ENCODE measurements at places on chromosomes 7 and 10.

DNA sequence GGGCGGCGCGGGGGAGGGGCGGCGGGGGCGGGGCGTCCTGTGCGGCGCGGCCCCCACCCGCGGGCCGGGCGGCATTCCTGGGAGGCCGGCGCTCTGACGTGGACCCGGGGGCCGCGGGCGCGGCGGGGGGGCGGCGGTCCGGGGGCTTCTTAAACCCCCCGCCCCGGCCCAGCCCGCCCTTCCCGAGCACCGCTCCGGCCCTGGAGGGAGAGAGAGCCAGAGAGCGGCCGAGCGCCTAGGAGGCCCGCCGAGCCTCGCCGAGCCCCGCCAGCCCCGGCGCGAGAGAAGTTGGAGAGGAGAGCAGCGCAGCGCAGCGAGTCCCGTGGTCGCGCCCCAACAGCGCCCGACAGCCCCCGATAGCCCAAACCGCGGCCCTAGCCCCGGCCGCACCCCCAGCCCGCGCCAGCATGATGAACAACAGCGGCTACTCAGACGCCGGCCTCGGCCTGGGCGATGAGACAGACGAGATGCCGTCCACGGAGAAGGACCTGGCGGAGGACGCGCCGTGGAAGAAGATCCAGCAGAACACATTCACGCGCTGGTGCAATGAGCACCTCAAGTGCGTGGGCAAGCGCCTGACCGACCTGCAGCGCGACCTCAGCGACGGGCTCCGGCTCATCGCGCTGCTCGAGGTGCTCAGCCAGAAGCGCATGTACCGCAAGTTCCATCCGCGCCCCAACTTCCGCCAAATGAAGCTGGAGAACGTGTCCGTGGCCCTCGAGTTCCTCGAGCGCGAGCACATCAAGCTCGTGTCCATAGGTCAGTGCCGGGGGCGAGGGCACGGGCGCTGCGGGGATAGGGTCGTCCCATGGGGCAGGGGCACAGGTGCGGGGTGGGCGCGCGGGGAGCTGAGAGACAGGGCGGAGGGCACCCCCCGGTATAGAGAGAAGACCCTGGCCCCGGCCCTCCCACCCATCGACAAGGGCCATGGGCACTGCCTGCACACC, at the start of gene FLNC:
TSS of gene FLNC (plus strand) at position 176 of the 947 bp plus-strand sequence. CDS start at position 408, 232 bp downstream.
- DNase-seq, result peak; percentile 62

GRCh38 chr7:92402920-92403759, 44.1 kb upstream of the GATAD1 start:
- no peak for DNase-seq

DNA sequence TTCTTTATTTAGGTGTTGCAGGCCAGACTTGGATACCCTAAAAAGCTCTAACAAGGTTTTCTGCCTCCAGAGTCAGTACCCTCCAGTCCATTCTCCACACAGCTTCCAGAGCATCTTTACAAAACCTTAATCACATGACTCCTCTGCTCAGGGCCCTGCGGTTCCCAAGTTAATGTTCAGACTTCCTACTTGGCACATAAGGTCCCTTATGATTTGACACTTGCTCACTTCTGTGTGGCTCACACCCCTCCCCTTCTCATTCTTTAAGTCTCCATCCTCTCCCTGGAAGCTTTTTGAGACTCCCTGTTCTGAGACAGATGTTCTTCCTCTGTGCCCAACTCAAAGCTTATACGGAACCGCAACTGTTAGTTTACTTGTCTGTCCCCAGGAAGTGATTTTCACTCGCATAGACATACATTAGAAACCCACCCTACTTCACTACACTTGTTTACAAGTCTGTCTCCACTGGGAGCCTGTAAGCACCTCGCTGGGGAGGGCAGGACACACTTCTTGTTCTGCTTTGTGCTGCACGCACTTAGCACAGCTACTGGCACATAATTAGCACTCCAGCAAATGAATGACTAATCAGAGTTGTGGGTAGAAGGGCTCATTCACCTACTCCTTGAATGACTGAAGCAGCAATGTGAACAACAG, 154.3 kb upstream of the LAMB4 start:
- no peak for DNase-seq

DNA sequence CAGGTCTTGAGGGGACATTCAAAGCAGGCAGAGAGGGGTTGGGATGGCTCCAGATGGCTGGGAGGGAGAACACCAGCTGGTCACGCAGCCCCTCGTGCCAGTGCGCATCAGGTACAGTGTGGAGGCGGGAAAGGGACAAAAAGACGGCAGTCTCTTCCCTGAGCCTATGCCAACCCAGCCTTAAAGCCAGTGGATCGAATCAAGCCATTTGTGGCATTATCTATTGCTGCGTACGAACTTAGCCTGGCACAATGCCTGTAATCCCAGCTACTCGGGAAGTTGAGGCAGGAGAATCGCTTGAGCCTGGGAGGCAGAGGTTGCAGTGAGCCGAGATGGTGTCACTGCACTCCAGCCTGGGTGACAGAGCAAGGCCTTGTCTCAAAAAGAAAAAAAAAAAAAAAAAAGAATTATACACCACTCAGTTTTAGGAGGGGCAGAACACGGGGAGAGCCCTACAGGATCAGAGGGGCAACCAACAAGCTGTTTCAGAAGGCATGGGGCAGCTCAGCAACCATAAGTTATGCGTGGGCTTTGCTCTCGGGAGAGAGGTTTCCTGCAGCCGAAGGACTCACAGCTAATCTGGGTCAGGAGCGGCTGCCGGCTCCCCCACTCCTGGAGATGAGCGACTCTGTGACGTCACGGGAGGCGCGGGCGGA, 356 bp upstream of the NDUFB2 start:
- DNase-seq, result peak; percentile 77

- no peak for DNase-seq
These were observed 33.6 kb downstream of the DYNC1I1 start for GRCh38 chr7:95805909-95806308.

GRCh38 chr7:46207931-46208634, 287.0 kb upstream of the IGFBP3 start:
- DNase-seq, result no peak

DNA sequence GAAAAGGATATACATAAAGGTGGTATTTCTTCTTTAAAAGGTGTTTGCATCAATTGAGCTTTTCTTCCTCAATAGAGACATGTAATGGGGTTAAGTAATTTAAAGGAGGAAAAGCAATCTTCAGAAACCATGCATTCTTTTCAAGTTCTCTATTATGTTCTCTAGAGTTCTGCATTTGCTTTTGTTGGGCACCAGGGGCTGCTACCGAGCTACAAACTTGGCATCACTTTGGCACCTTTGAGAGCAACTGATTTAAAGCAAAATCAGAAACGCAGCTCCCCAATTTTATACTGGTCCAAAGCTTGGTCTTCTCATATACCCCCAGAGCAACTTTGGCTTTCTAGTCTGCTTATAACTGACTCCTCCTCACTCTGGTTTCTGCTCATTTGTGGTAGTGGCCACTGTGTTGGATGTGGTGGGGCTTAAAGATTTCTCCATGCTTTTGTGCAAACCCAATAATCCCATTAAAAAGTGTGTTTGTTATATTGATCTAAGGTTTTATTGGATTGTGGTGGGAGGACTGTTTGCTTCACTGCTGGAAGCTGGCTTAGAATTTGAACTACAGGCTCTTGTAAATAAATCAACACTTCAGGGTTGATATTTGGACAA, 712.1 kb downstream of the PHTF2 start:
- DNase-seq, result peak; percentile 38

DNA sequence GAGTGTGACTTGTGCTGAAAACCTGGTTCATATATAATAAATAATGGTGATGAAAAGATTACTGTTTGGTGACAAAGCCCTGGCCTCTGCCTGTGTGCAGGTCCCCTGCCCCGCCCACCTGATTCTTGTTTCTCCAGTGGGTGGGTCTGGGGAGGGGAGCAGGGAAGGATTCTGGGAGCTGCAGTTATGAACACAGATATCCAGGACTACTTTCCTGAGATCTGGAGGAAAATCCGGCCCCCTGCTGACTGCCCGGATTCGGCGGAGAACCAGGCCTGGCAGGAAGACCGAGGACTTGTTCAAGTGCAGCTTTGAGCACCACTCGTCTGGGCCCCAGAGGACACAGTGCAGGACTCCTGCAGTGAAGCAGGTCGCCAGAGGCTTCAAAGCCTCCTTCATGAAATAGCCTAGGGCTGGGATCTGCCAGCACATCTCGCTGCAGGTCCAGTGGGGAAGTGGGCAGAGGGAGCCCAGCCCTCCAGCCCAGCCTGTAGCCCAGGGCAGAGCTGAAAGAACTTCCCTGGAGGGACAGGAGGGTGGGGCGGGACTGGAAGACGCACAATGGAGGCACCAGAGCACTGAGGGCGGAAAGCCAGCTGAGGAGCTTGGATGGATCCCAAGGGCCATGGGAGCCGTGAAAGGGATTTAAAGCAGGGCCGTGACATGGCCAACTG, 7.0 kb downstream of the ATP6V0E2 start:
- DNase-seq, result no peak

DNA sequence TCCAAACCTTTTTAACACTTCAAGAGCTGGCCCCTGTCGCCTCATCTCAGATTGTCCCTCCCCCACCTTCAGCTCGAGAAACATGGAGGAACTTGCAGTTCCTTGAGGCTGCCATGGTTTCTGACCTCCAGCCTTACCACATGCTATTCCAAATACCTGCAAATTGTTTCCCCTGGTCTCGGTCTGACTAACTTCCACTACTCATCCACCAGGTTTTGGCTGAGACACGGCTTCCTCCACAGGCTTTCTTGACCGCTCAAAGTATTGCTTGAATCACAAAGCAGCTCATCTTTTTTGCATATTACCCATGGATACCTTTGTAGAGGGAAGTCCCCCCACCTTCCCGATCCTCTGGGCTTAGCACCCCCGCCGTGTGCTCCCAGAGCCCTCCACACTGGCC, 5.2 kb upstream of the SAMD8 start:
- no peak for DNase-seq

DNA sequence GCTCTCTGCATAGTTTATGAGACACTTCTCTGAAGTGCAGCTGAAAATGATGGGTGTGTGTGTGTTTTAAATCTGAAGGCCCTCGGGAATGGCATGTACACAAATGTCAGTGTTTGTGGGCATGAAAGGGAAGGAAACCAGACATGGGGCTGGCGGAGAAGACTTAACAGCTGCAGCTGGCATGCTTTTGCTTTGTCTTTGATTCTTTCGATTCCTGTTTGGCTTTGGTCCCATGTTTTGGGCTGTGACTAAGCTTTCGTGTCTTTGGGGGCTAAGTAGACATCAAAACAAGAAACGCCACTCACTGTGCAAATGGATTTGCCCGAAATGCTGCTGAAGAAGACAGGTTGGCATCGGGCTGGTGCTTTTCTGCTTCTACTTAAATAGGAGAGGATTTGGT, 179.3 kb downstream of the PFKFB3 start:
- no peak for DNase-seq

GRCh38 chr7:365593-365992, 75.6 kb downstream of the FOXL3 start:
- no peak for DNase-seq

DNA sequence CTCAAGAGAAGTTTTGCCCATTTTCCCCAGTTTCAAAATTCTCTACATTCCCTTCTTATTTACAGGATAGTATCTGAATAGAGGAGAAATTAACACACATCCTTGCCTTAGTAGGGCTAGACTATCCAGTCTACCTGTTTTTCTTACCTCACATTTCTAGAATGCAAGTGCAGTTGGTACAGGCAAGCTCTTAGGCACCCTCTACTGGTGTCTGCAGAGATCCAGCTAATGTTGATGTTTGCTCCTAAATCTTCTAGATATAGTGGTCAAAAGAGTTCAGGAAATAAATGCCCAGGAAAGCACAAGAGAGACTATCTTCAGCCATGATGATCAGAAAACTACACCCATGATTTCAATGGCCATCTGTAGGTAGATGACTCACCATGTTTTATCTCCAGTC, 205.3 kb downstream of the HTR7 start:
- DNase-seq, result peak; percentile 18

DNA sequence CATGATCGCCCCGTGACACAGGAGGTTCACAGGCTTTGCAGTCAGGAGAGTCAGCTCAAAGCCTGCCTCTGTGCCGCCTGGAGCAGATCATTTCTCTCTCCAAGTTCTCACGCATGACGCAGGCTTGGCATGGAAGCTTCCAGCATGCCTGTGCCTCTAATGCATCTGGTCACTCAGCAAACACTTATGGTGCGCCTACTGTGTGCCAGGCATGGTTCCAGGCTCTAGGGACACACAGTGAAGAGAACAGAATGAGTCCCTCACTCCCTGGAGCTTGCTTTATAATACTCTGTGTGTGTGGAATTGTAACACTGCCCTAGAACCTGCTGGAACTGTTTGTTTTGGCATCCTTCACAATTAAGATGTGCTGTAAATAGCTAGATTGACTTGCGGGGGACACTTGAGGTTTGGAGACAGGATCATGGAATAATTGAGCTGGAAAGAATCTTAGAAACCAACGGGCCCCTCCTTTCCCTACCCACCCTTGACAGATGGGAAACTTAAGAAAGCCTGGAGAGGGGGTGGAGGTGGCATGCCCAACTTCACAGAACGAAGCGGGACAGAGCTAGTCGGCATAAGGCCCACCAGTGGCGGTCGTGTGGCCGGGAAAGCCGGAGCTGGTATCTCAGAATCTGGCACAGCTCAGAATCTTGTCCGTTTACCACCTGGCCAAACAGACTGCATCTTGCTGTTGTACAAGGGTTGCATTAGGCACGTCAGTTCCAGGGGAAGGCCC, 4.6 kb upstream of the MYH16 start:
- no peak for DNase-seq
